ENCODE measurements at places on chromosomes 16 and 17.
A peak's percentile ranks its signal among the peaks of the same experiment; 100 is the strongest.

GRCh38 chr17:11779892-11780291, 181.6 kb downstream of the DNAH9 start:
- no peak for DNase-seq

GRCh38 chr16:81635063-81635937, 143.8 kb upstream of the PLCG2 start:
- no peak for DNase-seq

DNA sequence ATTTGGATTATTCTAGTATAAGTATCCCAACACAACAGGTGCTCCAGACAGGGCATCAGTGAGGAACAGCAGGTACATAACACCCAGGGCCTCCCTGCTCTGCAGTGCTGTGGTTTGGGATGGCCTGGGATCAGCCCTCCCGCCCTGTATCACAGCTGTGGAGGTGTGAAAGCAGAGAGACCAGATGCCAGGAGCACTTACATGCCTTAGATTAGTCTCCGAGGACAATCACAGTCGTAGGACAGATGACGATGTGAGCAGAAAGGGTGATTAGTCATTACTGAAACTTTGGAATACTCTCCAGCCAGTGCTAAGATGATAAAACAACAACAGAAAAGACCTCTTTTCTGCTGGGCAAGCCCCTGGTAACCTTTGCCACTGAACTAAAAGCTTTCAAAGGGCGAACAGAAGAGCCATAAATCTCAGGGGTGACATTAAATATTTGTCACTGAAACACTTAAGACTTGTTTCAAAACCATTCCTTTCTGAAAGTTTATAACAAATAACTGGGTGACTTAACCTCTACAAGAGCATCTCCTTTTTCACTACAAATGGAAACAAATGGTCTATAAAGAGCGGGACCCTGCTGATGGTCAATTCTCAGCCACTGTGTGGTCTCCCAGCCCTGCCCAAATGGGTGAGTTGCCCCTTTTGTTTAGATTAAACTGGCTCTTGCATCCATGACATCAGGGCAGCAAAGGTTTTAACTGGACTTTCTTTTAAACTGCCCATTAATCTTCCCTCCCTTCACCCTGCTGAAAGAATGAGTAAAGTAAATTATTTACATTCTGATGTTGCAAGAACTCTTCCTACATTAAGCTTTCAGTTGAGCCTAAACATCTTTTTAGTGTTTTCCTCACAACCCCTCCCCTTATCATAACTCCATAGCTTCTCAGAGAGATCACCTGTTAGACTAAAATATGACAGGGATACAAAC, 183.1 kb upstream of the COX10 start:
- no peak for DNase-seq

- DNase-seq, result no peak
Observed at GRCh38 chr17:67200727-67201301, 44.2 kb downstream of the HELZ start.

DNA sequence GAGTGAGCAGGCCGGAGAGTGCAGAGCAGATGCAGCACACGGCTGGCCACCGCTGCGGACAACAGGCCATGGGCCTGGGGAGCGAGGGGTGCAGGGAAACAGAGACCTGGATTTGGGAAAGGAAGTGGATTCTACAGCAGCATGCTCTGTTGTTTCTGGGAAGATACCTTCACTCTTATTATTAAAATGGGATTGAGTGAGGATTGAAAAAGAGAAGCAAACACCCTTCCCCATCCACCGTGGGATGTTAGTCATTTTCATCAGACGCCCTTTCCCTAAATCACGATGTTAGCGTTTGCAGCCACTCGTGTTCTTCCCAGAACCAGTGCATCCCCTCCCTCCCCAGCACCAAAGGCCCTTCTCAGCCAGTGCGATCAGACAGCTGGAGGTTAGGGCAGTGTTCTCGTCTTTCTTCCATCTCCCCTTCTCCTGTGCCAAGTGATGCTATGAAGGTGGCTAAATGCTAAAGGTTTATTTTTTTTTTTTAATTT, 196.5 kb upstream of the CHMP6 start:
- DNase-seq, result no peak

- DNase-seq, result peak; percentile 42
Observed at GRCh38 chr16:6095414-6095813, 997.8 kb upstream of the EEF2KMT start.

- no peak for DNase-seq
Observed at GRCh38 chr16:59202233-59202862, 468.2 kb upstream of the GOT2 start.

- DNase-seq, result no peak
Observed at GRCh38 chr17:75809631-75810111, 25.1 kb downstream of the UNK start.

GRCh38 chr16:3770530-3770929, 53.2 kb upstream of the TRAP1 start:
- DNase-seq, result no peak

DNA sequence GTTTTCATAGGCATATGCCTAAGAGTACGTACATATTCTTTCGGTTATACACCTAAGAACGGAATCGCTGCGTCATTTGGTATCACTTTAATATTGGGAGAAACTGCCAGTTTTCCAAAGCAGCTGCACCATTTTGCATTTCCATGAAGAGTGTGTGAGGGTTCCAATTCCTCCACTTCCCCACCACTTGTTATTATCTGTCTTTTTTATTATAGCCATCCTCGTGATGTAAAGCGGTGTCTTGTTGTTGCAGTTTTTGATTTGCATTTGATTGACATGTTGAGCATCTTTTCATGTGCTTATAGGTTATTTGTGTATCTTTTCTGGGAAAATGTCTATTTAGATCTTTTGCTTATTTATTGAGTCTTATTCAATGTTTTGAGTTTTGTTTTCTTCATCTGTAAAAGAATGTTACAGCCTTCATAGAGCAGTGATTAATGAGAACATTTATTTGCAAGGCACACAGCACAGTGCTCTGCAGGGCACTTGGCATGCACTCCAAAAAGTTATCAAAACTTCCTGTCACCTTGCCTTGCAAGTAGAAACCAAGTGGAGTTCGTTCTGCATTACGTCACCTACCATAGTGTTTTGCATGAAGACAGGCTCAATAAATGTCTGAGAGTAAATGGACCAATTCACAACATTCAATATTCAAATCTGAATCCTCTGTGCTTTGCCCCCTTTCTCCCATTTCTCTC, 26.6 kb upstream of the ST6GALNAC1 start:
- no peak for DNase-seq

DNA sequence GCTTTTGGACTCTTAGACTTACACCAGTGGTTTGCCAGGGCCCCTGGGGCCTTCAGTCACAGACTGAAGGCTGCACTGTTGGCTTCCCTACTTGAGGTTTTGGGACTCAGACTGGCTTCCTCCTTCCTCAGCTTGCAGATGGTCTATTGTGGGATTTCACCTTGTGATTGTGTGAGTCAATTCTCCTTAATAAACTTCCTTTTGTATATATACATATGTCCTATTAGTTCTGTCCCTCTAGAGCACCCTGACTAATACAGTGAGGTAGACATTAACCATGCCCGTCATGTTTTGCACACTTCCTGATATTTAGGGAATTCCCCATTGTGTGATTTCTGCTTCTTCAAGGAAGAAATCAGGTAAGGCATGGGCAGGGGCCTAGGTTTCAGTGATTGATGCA, 147.8 kb upstream of the CA10 start:
- DNase-seq, result no peak

GRCh38 chr16:57798953-57799599, 3.2 kb downstream of the KIFC3 start:
- DNase-seq, result no peak

GRCh38 chr16:2358811-2359210, 18.3 kb upstream of the ABCA3 start:
- no peak for DNase-seq

DNA sequence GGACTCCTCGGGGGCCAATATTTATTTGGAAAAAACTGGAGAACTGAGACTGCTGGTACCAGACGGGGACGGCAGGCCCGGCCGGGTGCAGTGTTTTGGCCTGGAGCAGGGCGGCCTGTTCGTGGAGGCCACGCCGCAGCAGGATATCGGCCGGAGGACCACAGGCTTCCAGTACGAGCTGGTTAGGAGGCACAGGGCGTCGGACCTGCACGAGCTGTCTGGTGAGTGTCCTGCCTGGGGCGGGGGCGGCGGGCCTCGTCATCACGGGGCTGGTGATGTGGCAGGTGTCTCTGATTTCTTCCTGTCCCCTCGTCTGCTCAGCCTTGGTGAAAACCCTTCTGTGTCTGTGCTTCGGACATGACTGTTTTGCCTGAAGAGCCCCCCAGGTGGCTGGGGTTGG, 5.7 kb downstream of the METRNL start:
- no peak for DNase-seq

GRCh38 chr16:53449816-53450517, 15.7 kb downstream of the RBL2 start:
- DNase-seq, result no peak

GRCh38 chr17:44023545-44024270, 8.9 kb upstream of the TMEM101 start:
- DNase-seq, result no peak

DNA sequence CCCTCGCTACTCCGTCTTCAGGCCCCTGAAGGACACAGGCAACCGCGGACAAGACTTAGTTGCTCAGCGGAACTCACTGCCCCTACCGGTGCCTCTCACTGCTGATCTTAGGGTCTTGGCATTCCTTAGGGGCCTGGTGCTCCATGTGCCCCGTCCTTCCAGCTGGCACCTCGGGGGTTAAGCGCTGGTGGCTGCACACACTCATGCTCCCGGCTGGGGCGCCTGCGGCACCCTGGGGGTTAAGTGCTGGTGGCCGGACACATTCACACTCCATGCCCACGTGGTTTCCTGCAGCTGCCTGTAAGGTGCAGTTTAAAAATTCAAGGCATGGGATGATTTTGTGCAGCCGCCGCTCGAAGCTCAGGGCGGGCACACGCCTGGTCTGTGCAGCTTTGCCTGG, 45.1 kb downstream of the BAIAP2 start:
- no peak for DNase-seq

DNA sequence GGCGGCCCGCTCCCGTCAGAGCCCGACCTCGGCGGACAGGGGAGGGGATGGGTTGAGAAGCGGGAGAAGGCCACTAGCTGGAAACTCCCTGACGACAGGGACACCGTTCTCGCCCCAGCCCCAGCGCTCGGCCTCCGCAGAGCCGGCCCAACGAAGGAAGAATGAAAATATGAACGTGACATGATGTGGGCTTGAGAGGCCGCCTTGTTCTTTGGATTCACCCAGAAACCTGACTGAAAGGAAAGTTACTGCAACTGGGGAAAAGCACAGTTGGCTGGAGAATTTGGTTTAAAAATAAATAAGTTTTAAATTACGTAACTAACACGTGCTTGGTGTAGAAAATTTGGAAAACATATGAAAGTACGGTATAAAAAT, 21.1 kb downstream of the NPTX1 start:
- no peak for DNase-seq

DNA sequence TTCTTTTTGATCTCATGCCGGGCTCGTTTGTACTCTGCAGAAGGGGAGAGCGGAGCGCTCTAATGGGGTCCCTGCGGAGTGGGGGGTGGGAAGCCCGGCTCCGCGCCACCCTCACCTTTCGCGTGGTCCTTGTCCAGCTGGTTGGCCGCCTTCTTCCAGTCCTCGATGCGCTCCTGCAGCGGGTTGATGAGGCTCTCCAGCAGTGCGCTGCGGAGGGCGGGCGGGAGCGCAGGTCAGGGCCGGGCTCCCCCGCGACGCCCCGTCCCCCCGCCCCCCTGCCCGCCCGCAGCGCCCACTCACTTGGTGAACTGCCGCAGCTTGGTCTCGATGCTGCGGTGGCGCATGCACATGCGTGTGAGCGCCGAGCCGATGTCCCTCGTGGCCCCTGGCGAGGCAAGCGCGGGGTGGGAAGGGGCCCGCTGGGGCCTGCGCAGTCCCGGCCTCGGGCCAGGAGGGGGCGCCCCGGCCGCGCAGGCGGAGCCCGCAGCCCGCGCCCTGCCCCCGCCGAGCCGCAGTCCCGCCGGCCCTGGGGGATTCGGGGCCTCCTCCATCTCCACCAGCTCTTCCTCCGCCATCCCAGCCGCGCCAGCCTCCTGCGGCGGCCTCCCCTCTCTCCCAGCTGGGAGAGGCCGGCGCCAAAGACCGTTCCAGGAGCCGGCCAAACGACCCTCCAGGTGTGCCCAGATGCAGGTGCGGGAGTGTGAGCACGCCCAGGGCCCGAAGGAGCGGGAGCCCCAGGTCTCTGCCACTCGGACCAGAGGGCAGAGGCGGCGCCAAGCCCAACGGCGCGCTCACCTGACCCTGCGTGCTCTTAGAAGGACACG, 6.0 kb downstream of the MTSS2 start:
- no peak for DNase-seq

DNA sequence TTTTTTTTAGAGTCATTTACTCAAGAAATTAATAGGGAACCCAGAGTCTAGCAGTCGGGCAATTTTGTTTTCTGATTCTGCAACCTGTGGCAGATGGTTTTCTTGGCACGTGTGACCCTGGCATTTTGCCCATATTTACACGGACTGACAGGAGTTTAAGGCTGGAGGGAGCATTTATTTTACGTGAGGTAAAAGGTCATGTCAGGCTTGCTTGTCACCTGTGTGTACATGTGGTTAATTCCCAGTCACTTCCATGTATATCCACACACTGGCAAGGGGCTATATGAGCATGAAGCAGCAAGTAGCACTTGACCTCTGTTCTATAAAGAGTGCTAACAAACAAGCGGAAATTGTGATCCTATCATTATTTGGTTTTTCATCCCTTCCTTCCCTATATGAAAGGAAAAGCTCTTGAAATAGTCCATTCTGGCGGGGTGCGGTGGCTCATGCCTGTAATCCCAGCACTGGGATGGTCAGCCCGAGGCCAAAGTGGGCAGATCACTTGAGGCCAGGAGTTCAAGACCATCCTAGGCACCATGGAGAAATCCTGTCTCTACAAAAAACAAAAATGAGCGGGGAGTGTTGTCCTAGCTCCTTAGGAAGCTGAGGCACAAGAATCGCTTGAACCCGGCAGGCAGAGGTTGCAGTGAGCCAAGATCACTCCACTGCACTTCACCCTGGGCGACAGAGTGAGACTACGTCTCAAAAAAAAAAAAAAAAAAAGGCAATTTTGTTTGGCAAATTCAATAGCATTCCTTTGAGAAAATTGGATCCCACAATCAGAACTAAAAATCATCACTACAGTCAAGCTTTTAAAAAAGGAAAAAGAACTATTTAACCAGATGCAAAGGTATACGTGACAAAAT, 2.1 kb downstream of the SPAG9 start:
- peak; percentile 86 for DNase-seq

DNA sequence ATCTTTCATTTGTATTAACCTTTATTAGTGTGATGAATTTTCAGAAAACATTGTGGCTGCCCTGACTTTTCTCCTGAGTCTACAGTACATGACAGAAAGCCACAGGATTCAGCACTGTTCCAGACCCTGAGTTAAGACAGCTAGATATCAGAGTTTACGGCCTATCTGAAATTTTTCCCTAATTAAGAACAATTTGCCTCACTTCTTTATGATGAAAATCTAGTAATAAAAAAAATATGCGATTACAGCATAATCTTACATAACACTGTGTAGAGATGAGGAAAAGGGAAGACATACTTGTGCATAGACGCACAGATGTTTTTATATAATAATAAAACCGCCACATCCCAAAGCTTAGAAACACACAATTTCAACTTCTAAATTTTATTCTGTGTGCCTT, 7.3 kb downstream of the SPOP start:
- DNase-seq, result no peak

GRCh38 chr17:78387977-78388941, 9.8 kb downstream of the PGS1 start:
- no peak for DNase-seq

All from NCI-H1694 treated with DMSO at 0.1 percent for 48 hours (cell line).